ENCODE measurements at places on chromosomes 4 and X. TPM values are rescaled to one million over a fixed set of nuclear protein-coding genes. Genes with fewer than 3 reads are reported as not detected.

Gene GALNTL6
- total RNA-seq: not detected

Gene ARR3
- not detected for total RNA-seq

Gene SSX3
- total RNA-seq: not detected

Gene DMRTC1
- not detected for total RNA-seq

Gene ANXA5
- total RNA-seq: 307 TPM

Gene FREM3
- total RNA-seq: 1.5 TPM

Gene FRAS1
- 4.3 TPM for total RNA-seq

Gene SASH3
- 60.3 TPM for total RNA-seq

Gene BEX5
- total RNA-seq: 7.0 TPM

Data from upper lobe of left lung (tissue), 6 donors.